ENCODE measurements at places on chromosomes 13 and 19. TPM values are rescaled to one million over a fixed set of nuclear protein-coding genes. Genes with fewer than 3 reads are reported as not detected.

The CAPS gene
- 5.7 TPM for total RNA-seq

The CLIP3 gene
- total RNA-seq, result 49.4 TPM

The CDKN2D gene
- total RNA-seq, result 46.7 TPM

The TMC4 gene
- total RNA-seq, result 0.49 TPM

The AMER2 gene
- total RNA-seq, result 129 TPM

The SLC10A2 gene
- total RNA-seq, result not detected

The LACC1 gene
- total RNA-seq, result 4.7 TPM

The ATP7B gene
- total RNA-seq, result 7.6 TPM

The ELSPBP1 gene
- not detected for total RNA-seq

The ICAM3 gene
- total RNA-seq, result 0.49 TPM

Measured in temporal lobe (tissue), 4 donors.